ENCODE measurements at places on chromosomes 7 and 10.

- no peak for DNase-seq
Measured at GRCh38 chr7:101120315-101120714, 6.6 kb upstream of the SERPINE1 start.

- no peak for DNase-seq
Measured at GRCh38 chr7:115933471-115933870, 97.1 kb downstream of the TFEC start.

GRCh38 chr10:131817866-131818509, 82.8 kb upstream of the PPP2R2D start:
- no peak for DNase-seq

DNA sequence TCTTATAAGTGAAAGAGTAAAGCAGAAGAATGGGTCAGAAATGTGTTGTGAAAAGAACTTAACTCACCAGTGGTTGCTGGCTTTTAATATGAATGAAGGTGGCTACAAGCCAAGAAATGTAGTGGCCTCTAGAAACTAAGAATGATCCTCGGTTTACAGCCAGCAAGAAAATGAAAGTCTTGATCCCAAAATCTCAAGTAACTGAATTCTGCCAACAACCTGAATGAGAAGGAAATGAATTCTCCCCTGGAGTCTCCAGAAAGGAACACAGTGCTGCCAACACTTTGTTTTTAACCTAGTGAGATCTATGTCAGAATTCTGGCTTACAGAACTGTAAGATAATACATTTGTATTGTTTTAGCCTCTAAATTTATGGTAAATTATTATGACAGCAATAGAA, 193.0 kb downstream of the FZD1 start:
- no peak for DNase-seq

DNA sequence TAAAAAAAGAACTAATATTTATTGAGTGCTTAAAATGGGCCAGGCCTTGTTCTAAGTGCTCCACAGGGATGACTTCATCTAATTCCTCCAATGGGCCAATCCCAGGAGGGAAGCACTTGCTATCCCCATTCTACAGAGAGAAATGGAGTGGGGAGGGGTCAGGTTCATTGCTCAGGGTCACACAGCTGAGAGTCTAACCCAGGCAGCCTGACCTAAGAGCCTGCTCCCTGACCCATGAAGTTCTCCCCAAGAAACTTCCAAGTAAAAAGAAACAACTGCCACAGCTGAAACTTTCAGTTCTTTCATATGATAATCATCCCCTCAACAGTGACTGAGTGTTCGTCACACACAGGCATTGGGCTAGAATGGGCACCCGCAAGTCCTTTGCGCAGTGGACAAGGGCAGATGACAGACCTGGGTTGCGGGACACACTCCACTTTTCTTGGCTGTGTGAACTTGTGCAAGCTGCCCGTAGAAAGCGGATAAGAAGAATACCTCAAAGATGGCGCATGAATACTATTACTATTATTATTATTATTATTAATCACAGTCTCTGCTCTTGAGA, 39.7 kb downstream of the BEND7 start:
- DNase-seq: no peak

DNA sequence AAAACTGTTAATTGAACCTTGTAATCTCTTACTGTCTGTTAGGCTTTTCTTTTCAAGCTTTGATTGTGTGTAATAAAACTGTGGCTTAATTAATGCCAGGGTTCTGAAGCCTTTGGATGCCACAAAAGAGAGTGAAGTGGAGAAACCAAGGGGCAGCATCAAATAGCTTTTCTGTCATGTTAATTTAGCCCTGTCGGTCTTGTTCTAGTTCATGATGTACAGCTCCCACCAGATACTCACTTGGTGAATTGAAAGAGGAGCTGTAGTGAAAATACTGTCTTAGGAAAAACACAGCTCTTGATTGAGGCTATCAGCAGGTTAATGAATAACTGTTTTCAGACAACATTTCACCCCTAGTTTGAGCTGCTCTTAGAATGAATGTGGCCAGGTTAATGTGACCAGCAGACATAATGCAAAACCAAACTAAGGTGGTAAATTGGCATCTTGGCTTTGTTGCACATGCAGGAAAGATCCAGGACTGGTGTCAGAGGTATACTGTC, 94.2 kb downstream of the POLL start:
- no peak for DNase-seq

DNA sequence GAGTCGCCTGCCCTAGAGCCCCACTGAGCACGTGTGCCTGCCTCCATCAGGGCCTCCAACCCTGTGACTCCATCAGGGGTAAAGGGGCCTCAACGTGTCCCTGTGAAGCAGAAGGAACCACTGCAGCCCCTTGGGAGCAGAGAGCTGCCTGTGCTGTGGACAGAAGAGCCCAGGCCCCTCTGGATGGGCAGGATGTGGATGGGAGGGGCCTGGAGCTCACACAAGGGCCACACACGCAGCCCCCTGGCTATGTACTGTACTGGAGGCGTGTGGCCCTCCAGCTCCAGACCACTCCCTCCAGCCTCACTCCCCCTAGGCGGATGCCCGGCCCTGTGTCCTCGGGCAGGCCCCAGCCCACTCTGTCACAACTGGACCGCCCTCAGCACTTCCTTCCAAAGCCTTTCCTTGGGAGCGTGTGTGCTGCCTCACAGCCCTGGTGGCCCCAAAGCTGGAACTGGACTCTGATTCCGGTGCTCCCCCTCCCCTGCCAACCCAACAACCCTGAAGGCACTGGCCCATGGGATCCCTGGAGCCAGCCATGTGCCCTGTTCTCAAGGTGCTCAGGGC, 238.0 kb downstream of the TCERG1L start:
- no peak for DNase-seq

DNA sequence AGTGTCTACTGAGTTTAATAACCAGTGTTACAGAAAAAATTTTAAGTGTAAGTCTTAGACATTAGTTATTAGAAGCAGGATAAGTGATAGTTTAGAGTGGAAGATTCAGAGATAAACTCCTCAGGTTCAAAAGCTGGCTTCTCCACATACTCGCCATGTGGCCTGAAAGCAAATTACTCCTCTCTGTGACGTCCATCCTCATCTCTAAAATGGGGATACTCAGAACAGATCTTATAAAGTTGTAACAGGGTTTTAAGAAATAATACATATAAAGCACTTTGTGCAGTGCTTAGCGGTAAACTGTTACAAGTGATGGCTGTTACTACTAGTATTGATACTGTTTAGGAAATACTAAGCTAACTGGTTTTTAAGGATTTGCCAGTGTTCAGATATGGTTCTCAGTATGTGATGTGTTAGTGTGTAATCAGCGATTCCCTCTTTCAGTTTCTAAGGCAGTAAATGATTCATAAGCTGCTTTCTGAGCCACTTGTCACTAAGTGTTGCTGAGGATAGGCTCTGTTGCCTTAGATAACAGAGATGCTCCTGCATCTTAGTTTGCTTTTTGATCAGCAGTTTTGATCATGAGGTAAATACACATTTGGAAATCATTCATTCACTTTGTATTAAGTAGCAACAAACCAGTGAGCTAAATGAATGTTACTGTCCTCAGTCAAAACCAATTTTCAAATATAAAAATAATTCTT, 58.7 kb downstream of the CYP51A1 start:
- DNase-seq: no peak

- DNase-seq: no peak
Measured at GRCh38 chr7:128888756-128889095, 21.8 kb downstream of the KCP start.

DNA sequence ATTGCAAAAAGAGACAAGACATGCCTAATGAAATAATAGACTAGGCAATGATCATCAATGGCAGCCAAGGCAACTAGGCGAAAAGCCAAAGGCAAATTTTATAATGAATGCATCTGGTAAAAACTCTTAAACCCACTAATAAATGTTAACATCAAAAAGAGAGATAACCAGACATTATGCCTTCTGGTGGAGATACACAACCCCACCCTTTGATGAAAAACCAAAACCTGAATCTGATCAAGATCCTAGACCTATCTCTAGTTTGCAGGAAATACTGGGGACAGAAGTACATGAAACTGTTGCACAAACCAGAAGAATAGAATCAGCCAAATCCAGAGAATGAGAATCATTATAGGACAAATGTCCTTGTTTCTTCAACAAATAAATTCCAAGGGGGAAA, 22.0 kb upstream of the GSAP start:
- DNase-seq: no peak

DNA sequence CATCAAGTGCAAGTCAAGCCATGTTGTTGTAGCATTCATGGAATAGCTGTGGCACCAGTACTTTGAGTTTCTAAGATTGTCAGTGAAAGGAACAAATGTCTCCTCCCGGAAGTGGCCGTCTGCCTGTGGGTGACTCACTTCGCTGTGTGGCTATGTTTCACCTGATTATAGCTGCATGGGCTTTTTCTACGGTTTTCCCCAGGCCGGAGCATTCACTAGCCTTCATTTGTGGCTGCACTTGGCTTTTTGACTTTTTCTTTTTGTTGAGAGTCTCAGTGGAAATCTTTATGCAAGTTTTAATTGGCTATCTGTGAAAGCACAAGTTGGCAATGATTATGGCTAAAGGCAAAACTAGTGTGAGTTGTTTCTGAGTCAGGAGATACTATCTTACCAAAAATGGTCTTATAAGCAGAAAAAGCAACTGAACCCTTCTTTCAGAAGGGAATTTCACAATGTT, 35.0 kb downstream of the SRI start:
- DNase-seq: no peak

GRCh38 chr7:80098795-80099194, 35.8 kb upstream of the GNAI1 start:
- DNase-seq: no peak

GRCh38 chr10:110153396-110153795, 54.0 kb upstream of the MXI1 start:
- DNase-seq: no peak

DNA sequence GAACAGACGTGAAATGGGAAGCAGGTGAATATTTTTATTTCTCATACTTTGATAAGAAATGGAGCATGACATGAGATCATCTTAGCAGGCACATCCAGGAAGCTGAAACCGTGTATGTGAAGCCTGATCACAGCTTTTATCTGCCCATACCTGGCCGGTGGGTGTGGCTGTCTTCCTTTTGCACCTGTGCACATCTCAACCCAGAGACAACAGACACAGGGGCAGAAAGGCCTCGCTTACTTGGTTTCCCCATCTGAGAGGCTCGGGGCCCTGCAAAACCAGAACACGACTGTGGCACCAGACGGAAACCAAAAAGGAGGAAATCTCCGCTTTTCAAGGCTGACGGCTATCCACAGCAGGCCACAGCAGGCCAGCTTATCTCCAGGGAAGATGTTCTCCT, 116.4 kb downstream of the TCERG1L start:
- DNase-seq: no peak

GRCh38 chr7:156022483-156023459, 210.5 kb upstream of the SHH start:
- DNase-seq: no peak

DNA sequence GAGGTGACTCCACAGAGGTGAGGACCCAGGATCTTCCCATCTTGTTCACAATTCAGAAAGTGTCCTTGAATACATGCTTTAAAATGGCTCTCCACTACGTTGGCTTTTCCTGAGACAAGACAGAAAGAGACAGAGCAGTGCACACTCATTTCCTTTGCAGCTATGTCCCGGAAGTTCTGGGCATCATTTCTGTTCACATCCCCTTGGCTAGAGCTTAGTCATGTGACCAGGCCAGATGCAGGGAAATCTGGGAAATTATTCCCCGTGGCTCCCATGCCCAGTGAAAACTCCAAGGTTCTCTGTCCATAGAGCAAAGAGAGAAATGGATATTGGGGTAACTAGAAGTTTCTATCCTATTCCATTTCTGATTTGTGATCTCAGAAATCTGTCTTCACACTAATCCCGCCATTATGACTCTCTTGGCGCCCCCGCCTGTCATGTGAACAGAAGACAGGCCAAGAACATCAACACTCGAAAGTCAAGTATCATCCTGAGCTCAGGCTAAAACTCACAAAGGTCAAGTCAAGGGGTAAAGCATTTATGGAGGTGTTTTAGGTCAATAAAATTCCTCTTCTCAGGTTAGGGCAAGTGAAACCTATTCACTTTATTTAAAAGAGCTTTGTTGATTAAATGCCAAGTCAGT, 251.4 kb upstream of the HABP2 start:
- peak; percentile 36 for DNase-seq

DNA sequence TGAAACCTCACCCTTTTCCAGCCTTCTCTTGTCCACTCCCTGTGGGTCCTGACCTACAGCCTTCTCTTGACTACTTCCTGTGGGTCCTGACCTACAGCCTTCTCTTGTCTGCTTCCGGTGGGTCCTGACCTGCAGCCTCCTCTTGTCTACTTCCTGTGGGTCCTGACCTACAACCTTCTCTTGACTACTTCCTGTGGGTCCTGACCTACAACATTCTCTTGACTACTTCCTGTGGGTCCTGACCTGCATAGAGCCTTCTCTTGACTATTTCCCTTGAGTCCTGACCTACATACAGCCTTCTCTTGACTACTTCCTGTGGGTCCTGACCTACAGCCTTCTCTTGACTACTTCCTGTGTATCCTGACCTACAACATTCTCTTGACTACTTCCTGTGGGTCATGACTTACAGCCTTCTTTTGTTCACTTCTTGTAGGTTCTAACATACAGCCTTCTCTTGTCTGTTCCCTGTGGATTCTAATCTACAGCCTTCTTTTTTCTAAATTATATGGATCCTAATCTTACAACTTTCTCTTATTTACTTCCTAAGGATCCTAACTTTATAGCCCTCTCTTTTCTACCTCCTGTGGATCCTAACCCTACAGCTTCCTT, 36.5 kb downstream of the C10orf71 start:
- DNase-seq: no peak

DNA sequence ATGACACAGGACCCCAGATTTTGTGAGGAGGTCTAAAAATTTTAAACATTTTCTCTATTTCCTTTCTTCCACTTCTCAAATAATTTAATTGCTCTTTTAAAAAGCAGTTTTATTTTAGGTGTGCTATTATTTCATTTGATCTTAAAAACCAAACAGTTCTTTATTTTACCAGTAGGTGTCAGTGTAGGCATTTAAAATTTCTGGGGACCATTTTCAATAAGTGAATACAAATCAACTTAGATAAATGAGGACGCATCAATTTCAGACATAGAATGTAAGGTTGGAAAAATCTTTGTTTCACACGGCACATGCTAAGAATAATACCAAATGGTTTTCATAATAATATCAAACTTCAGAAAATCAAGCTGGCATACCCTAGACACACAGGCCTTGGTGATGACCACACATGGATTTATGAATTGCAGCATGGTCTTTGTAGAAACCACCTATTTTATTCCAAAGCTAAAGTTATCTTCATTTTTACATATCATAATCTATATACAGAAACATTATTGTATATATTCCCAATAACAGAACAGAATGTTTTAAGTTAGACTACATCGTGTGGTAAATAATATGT, 127.6 kb upstream of the SLC26A5 start:
- DNase-seq: no peak

GRCh38 chr7:150377635-150378034, 1.5 kb upstream of the ZNF775 start:
- DNase-seq: no peak

DNA sequence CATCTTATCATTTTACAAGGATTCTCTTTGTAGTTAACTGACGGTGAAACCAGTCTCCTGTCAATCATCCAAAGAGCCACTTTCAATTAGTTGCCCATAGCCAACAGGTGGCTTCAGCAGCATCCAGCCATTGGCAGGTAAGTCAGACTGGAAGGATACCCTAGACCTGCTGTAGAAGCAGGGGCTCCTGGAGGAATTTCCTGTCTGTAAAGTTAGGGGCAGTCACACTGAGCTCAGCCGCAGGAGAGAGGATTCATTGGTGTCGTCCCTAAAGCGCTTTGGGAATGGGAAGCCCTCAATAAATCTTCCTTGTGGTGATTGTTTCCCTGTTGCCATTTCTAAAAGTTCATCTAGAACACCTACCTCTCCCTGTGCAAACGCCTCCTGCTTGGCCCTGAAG, 140.4 kb downstream of the CELF2 start:
- DNase-seq: no peak

- no peak for DNase-seq
Measured at GRCh38 chr7:151142686-151143040, 24.8 kb downstream of the GBX1 start.
